ENCODE measurements at places on chromosomes 5 and 9.

GRCh38 chr5:73701566-73701965 lies 75.6 kb downstream of the ARHGEF28 start:
- DNase-seq = no peak

- no peak for DNase-seq
Measured at GRCh38 chr5:142080248-142080647, 28.3 kb upstream of the NDFIP1 start.

- no peak for DNase-seq
Measured at GRCh38 chr5:130476325-130476724, 572.1 kb downstream of the CHSY3 start.

- no peak for DNase-seq
Measured at GRCh38 chr5:52710972-52711596, 76.6 kb upstream of the ITGA1 start.

DNA sequence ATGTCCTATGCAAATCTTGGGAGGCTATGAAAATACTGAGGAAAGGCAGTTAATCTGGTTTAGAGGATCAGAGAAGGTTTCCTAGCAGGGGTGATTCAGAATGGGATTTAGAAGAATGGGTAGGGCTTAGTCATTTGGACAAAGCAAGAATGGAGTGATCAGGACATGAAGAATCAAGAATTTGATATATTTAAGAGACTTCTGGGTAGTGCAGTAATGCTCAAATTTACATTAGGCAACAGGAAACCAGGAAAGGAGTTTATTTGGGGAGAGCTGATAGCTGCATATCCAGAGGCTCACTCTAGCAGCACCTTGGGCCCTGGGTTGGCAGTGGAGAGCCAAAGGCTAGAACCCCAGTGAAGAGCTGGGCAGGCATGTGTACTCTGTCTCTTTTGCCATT lies 78.9 kb upstream of the PAPPA start:
- DNase-seq = no peak

DNA sequence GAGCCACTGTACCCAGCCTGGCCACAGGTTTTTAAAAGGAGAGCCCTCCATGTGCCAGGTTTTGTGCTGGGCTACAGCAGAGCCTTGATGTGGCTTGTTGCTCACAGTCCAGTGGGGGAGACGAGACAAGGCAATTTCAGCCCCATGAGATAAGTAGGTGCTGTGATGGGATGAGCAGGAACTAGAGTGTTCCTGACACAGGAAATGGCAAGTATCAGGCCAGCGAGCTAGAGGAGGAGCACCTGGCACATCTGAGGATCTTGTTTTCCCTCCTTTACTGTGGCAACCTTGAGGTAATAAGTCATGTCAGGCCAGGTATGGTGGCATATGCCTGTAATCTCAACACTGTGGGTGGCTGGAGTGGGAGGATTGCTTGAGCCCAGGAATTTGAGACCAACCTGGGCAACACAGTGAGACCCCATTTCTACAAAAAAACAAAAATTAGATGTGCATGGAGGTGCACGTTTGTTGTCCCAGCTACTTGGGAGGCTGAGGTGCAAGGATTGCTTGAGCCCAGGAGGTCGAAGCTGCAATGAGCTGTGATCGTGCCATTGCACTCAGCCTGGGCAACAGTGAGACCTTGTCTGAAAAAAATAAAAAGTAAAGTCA lies 3.8 kb upstream of the ZDHHC12 start:
- no peak for DNase-seq

DNA sequence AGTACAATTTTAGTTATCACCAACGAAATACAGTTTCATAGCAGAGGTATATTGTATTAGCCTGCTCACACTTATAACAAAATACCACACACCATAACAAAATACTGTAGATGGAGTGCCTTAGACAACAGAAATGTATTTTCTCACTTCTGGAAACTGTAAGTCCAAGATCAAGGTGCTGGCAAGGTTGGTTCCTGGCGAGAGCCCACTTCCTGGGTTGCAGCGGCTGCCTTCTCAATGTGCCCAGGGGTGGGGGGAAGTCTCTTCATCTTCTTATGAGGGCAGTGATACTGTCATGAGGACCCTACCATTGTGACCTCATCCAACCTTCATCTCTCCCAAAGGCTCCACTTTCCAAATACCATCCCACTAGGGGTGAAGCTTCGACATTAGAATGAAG lies 30.5 kb upstream of the GADD45G start:
- DNase-seq = no peak
